GM19239 (cell line): ENCODE measurements at places on chromosomes 3 and 15.
A peak's percentile ranks its signal among the peaks of the same experiment; 100 is the strongest.

DNA sequence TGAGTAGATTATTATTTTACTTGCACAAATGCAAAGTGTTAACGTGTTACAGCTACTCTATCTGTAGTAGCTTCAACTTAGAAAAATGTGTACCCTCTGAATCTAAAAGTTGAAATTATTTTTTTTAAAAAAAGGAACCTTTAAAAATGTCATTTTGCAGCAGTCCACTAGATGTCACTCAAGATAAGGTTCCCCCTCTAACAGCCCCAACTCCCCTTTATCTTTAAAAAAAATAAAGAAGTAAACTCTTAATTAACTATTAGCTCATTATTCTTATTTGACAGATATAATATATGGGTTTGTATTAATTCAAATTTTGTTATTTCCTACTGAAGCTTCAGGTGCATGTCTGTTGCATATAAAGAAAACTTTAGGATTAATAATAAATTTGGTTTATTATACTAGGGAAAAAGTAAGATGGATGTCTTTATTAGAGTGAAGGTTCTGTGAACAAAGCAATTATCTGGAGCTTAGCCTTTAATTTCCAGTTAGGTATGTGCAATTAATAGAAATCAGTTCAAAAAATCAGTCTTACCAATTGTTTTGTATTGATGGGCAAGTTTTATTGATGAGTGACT is 288.5 kb downstream of the VGLL3 start:
- no peak for DNase-seq

DNA sequence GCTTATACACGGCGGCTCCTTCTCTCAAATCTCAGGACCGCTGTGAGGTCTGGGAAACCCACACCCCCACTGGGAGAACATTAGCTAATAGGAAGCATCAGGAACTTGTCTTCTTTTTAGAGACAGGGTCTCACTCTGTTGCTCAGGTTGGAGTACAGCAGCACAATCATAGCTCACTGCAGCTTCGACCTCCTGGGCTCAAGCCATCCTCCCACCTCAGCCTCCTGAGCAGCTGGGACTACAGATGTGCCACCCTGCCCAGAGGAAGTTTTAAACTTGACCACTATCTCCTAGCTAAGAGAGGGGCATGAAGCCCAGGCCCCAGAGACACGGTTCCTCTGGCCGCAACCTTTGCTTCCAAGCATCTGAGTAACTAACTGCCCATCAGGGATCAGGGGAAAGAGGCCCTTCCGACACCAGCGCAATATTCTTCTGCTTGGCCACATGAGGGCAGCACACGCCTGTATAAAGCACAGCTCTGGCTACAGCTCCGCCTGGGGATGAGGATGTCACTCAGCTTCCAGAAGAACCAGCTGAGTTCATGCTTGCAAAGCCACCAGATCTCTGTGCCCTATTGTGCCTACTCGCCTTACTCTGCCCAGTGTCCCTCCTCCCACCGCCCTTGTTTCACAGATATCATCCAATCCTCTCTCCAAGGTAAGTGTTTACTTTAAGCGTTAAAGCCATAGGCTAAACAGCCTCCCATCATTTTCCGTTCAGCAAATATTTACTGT is 57.6 kb upstream of the SLC6A11 start:
- DNase-seq = peak; percentile 78

DNA sequence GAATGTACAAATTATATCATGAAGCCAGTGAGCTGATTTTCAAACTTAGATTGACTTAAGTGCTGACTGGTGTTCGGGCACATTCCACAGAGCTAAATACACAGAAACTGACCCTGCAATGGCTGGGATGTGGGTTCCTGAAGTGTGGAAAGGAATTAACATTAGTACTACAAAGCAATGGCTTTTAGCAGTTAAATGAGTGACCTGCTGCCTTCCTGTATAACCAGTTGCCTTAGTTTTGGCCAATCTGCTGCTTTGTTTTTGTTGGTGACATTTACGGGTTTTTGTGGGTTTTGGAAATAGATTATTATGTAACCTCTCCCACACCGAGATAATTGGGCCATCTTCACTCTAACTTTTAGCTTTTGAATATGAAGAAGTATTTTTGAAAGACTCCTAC is 2.4 kb upstream of the SKIC8 start:
- DNase-seq = no peak

GRCh38 chr15:89777073-89777751 is 1.1 kb downstream of the MESP2 start:
- DNase-seq = no peak

- no peak for DNase-seq
Observed at GRCh38 chr3:158794936-158795518, 6.8 kb upstream of the MFSD1 start.

GRCh38 chr3:29514170-29514569 is 233.3 kb downstream of the RBMS3 start:
- no peak for DNase-seq

GRCh38 chr15:29242456-29243242 is 27.0 kb downstream of the NSMCE3 start:
- no peak for DNase-seq

- DNase-seq = no peak
Observed at GRCh38 chr3:148727231-148727630, 29.5 kb downstream of the AGTR1 start.

- no peak for DNase-seq
Observed at GRCh38 chr15:24898715-24899272, 56.0 kb upstream of the SNRPN start.

GRCh38 chr3:27797773-27798172 is 75.7 kb upstream of the EOMES start:
- DNase-seq = no peak

- DNase-seq = no peak
Observed at GRCh38 chr3:191347228-191347627, 16.9 kb upstream of the UTS2B start.
